ENCODE measurements at places on chromosomes 13 and 19. TPM values are rescaled to one million over a fixed set of nuclear protein-coding genes. Genes with fewer than 3 reads are reported as not detected.

ADGRE3 gene
- total RNA-seq = not detected

NTN5 gene
- 0.16 TPM for total RNA-seq

CD33 gene
- total RNA-seq = not detected

CEACAM19 gene
- total RNA-seq = 8.8 TPM

CPB2 gene
- not detected for total RNA-seq

ARRDC5 gene
- total RNA-seq = not detected

TJP3 gene
- total RNA-seq = 0.69 TPM

PSG2 gene
- total RNA-seq = 0.05 TPM

ZNF561 gene
- total RNA-seq = 8.7 TPM

CD37 gene
- total RNA-seq = not detected

APOE gene
- total RNA-seq = 11.7 TPM

PSG1 gene
- 0.12 TPM for total RNA-seq
